CD4-positive, alpha-beta T cell treated with Interleukin-15 for 4 hours (primary cell): ENCODE measurements at places on chromosomes 5 and 9.

GRCh38 chr9:132487351-132487791 lies 77.4 kb downstream of the CFAP77 start:
- DNase-seq, result peak; percentile 28

DNA sequence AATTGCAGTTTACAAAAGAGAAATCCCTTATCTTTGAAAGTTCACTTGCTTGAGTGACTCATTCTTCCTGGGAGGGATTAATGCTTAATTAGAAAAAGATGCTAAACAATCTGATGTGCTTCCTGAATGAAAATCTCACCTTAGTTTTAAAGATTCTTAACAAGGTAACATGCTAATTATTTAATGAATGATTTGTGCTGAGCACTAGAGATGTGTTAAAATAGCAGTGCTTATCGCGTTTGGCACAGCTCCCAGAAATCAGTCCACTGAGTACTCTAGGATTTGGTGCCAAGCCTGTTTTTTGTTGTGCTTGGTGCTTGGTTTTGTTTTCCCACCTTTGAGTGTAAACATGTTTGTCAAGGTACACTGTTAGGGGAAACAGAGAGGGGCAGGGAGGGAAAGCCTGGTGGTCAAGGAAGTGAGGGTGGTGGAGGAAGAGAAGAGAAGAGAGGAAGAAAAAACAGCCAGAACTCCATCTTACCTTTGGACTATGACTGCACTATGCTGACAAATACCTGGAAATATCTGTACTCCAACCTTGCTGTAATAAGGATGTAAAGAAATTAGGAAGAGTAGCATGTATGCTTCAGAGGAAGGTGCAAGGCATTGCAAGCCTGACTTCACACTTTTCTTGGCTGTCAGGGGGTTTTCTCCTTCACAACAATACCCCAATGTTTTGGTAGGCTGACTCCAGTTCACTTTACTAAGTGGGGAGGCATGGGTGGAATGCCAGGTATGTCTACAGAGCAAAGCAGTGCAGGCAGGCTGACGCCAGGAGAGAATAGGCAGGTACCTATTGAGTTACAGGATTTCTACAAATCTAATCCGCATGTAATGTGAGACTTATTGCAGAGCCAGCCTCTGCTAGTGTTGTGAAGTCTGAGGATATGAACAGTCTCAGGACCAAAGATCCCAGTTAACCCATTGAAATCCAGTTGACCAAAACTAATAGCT lies 157.2 kb upstream of the ISL1 start:
- DNase-seq, result no peak

GRCh38 chr9:121921444-121921843 lies 171.7 kb downstream of the TTLL11 start:
- DNase-seq, result no peak

GRCh38 chr5:65563777-65564176 lies 681 bp downstream of the PPWD1 start:
- DNase-seq, result no peak

DNA sequence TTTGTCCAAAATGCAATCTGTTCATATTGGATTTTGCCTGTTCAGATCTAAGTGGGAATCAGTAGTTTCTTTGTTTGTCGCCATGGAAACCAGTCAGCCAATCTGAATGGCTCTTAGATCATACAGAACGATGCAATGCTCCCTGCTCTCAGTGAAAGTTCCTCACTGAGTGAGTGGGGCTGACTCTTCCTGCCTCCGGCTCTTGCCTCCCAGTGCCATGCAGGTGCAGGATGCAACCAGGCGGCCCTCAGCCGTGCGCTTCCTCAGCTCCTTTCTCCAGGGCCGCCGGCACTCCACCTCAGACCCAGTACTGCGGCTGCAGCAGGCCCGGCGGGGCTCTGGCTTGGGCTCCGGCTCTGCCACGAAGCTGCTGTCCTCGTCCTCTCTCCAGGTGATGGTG lies at the start of gene PTPDC1:
Gene PTPDC1 (plus strand): TSS at position 151 of the 400 bp plus-strand sequence. CDS start 67 bp downstream, at position 218.
- DNase-seq, result no peak

- no peak for DNase-seq
These were observed 37.6 kb downstream of the HRH2 start for GRCh38 chr5:175695161-175696126.
